RPMI8226 (cell line): ENCODE measurements at places on chromosomes 12 and 14.

GRCh38 chr14:70888681-70889175, 18.5 kb upstream of the PCNX1 start:
- DNase-seq, result no peak

GRCh38 chr12:99059824-99060511, 414.9 kb downstream of the APAF1 start:
- DNase-seq, result no peak

GRCh38 chr12:71627438-71628002, 36.1 kb downstream of the ZFC3H1 start:
- no peak for DNase-seq

DNA sequence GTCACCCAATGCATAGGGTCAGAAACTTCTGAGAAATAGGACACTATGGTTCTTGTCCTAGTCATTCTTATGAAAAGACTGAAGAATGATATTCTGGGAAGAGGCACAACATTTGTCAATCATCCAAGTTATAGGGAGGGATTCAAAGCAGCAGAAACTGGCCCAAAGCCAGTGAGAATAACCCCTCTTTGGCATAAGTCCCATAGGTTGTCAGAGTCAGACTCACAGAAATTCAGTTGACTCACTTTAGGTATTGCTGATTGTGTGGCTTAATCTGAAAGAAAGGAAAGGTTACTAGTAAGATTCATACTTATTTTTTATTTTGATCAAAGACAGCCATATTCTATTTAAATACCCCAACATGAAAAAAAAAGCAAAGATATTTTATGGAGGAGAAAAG, 151.0 kb downstream of the SRGAP1 start:
- no peak for DNase-seq

- no peak for DNase-seq
These were observed 96.1 kb downstream of the PPHLN1 start for GRCh38 chr12:42421844-42422779.

GRCh38 chr14:23054000-23054811, 3.1 kb downstream of the CDH24 start:
- DNase-seq, result no peak

- DNase-seq, result peak; percentile 5
These were observed 1.1 kb upstream of the ATP23 start for GRCh38 chr12:57940052-57940914.

DNA sequence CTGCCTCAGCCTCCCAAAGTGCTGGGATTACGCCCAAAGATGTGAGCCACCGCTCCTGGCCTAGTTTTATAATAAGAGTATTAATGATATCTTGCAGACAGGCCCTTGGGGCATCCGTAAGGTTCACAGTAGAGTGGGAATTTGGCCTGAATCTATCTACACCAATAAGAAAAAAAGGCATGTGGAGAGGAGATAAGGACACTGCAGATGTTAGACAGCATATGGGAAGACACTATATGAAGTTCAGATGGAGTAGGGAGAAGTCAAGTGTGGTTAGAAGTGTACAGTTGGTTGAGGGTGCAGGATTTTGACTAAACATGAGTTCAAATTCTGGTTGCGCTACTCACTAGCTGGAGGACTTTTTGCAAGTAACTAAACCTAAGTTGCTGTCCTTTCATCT, 8.5 kb upstream of the TTC8 start:
- DNase-seq, result no peak

DNA sequence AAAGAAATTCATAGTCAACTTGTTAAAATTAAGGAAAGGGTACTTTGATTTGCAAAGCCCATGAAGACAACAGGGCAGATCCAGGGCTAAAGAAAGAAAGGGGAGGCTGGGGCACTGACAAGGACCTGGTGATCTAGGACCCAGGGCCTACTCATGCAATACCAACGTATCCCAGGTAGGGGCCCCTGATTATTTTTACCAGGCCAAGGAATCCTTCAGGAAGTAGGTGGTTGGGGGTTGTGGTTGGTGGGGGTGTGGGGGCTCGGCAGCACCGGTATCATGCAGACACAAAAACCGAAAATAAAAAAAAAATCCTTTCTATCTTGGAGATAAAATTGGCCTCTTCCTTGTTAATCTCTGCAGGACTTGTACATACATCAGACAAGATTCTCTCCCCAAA, 47.5 kb downstream of the GSC start:
- no peak for DNase-seq

DNA sequence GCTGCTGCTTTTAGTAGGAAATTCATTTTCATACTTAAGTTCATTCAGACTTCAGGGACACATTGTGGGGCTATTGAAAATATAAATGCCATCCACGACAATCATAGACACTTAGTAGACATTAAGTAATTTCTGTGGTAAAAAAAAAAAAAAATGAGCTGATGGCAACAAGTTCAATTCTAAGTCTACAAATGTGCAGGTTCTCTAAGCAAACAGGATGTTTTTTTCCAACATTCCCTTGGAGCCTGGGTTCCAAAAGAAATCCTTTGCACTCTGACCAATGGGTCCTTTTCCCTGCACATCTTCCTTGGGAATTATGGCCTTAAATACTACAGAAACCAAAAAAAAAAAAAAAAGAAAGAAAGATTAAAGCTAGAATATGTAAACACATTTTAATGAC, 175.6 kb upstream of the HIF1A start:
- no peak for DNase-seq

DNA sequence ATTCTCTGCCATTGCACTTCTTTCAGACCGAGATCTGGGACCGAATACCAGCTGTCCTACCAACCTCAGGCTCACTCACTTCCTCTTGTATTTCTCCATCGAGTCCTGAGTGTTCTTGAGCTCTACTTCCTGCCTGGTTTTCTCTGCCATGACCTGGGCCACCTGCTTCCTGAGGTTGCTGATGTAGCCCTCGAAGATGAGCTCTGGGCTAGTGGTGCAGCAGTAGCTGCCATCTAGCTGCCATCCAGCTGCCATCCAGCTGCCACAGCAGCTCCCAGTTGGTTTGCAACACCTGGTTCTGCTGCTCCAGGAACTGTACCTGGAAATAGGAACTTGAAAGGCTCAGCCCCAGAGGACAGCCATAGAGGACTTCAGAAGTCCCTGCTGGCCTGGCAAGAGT, 15.0 kb upstream of the KRT73 start:
- peak; percentile 86 for DNase-seq

DNA sequence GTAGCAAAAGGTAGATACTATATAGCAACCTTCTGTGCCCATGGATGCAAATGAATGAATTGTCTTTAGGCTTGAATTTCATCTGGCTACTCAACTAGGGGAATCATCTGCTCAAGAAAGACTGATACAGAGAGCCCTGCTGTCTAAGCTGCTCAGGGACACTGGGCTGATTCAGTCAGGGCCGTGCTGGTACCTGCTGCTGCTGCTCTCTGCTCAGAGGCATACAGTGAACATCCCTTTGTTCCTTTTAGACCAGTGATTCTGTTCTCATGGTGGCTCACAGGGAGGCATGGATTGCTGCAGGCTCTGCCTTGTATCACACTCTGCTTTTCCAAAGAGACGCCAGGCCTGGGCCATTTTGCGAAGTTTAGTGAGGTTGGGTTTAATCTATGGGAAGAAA, 14.1 kb downstream of the EIF2B2 start:
- no peak for DNase-seq

DNA sequence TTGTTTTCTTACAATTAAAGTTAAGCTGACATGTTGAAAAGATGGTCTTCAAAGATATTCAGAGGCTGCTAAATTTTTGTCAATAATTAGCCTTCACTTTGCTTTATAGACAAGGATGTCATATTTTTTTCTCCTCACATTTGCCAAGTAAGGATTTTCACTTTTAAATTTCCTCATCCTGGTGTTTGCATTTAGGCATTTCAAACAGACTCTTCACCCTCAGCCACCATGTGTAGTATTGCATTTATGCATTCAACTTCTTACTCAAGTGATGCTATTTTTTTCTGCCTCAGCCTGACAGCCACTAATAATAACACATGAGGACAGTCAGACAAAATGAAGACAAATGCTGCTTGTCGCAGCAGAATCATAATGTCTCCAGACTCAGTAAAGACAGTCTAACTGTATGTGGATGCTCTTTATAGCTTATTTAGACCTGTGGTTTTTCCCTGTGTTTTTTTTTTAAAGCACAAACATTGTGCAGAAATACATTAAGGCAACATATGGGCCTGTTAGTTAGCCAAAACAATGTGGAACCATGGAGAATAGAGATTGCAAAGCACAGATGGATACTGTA, 481.5 kb downstream of the NPAS3 start:
- DNase-seq, result no peak

- no peak for DNase-seq
These were observed 124.5 kb downstream of the ANO4 start for GRCh38 chr12:100919116-100919515.

GRCh38 chr12:43066471-43066870, 476.9 kb upstream of the PRICKLE1 start:
- DNase-seq, result no peak

DNA sequence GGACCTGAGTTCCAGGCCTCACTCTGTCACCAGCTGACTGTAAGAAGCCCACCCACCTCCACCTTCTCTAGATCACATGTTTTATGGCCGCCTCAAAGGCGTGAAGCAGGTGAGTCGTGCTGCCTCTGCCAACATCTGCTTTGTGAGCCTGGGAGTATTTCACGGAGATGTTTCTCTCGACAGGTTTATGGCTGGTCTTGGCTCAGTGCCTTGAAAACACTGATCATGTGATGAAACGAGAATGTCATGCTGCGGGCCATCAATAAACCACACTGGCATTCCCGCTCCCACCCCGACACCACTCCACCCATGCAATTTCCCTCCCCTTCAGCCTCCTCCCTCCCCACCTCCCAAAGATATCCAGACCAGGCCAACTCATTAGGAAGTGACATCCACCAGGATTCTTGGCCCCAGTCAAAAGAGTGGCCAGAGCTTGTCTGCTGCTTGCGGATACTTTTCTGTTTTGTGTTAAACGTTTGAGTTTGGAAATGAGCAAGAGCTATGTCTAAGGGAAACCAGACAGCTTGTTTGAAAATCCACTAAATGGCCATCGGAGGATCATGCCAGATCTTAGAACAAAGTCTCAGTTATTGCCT, 53.8 kb upstream of the NTF3 start:
- peak; percentile 64 for DNase-seq

DNA sequence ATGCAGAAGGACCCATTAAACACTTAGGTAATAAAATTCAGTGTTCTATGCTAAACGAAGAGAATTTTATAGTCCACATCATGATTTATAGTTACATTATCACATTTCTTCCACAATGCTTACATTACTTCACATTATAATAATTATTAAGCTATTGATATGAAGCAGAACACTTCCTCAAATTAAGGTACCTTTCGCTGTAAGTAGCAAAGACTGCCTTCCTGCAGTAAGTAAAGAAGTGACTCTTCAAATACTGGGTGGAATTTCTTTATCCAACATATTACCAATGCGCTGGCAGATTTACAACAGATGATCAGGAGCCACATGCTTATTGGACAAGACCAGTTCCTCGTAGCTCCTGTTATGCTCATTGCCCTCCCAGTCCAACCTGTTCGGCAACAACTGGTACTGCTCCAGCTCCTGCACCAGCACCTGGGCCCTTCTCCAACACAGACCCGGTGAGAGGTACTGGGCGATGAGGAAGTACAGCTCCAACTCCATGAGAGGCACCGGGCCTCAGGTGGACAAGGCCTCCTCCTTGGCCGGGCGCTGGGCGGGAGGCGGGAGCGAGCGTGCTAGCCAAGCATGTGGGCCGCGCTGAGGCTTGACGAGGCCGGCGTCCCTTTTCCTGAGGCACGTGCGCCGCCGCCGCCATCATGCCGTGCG, 210.7 kb upstream of the ATP2B1 start:
- DNase-seq, result no peak

DNA sequence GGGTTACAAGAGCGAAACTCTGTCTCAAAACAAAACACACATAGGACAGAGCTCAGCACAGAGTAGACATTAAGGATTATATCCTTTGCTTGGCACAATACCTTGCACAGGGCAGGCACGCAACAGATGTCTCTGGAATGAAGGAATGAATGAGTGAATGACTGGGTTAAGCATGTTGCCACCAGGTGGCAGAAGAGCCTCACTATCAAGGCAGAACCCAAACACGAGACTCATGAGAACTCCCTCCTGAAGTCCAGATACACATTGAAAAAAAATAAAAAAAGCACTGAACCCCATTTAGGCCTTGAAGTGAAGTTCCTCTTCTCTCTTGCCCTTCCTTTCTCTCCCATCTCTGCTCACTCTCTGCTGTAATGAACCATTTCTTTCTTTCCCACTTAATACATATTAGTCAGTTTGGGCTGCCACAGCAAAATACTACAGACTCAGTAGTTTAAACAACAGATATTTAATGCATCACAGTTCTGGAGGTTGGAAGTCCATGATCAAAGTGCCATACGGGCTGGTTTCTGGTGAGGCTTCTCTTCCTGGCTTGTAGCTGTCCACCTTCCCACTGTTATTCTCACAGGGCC, 26.6 kb upstream of the LTA4H start:
- DNase-seq, result peak; percentile 74

GRCh38 chr12:131365821-131366260, 345.0 kb upstream of the SFSWAP start:
- no peak for DNase-seq

GRCh38 chr12:40010899-40011774, 94.7 kb downstream of the SLC2A13 start:
- DNase-seq, result peak; percentile 85

DNA sequence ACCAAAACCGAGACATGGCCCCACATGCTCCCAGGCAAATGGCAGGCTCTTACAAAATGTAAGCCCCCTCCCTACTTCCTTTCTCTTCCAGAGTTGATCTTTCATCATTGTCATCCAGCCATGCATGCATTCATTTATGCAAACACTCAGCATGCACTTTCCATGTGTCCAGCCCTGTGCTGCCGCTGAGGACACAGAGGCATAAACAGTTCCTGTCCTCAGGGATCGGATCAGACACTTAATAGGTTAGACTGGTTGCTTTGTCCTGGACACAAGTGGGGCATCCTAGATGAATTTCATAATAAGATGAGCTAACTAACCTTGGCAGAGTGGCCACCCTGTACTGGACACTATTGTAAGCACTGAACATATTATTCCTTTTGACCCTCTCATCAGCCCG, 23.1 kb downstream of the PRIMA1 start:
- DNase-seq, result no peak

DNA sequence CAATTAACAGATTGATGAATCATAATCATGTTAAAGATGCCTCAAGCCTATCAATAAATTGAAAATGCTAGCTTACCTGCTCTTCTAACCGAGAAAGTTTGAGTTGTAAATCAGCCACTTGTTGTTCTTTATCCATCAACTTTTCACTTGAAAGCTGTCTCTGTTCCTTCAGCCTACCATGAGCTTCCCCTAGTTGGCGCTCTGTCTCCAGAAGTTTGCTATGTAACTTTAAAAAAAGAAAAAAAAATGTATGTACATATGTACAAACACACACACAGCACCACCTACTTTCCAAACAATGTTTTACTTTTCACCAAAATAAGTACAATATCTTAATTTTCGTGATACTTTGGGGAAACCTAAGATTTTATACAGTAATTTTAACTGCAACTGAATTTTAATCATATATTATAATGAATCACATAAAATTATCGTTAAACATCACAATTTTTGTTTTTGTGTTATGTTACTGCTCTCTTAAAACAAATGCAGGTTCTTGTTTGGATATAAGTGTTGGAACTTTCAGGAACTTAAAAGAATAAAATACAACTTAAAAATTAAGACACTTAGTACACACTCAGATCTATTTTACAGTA, 101.2 kb downstream of the EEA1 start:
- DNase-seq, result peak; percentile 49

GRCh38 chr12:49121047-49121696, 10.0 kb downstream of the TUBA1B start:
- DNase-seq, result no peak
